ENCODE measurements at places on chromosomes 12 and 14.
A peak's percentile ranks its signal among the peaks of the same experiment; 100 is the strongest.

DNA sequence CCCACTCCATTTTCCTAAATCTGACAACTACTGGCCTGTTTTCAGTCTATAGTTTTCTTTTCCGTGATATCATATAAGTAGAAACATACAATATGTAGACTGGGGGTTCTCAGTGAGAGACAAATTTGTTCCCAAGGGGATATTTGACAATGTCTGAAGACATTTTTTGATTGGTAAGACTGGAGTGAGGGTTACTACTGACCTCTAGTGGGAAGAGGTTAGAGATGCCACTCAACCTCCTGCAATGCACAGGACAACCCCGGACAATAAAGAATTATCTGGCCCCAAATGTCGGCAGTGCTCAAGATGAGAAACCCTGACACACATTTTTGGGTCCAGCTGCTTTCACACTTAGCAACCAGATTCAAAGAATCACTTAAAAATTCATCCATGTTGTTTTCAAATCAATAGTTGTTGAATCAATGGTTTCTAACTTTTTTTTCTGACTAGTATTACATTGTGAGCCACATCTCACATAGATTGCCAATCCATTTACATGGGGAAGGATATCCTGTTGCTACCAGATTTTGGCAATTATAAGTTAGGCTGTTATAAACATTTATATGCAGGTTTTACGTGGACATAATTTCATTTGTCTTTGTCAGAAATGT lies 307.1 kb downstream of the RPL10L start:
- DNase-seq: peak; percentile 54

DNA sequence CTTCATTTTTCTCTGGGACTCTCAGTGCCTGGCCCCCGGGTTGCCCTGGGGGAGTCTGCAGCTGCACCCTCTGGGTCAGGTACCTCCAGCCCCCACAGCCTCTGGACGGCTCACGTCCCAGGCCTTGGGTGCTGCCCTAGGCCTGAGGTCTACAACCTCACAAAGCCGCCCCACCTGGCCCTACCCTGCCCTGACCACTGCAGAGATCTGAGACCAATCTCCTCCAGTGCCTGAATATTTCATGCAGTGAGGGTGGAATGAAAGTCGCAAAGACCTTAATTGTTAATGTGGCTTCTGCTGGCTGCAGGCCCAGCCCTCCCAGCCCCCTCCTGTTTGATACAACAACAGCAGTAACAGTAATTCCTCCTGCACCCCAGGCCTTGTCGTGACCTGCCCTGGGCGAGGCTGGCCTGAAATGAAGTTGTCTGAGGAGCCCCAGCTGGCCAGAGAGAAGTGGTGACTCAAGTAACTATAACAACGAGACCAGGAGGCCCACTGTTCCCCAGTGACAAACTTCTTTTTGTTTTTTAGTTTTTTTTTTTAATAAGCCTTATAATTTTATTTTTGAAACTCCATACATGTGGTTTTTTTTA lies 8.8 kb upstream of the CCDC85C start:
- no peak for DNase-seq

DNA sequence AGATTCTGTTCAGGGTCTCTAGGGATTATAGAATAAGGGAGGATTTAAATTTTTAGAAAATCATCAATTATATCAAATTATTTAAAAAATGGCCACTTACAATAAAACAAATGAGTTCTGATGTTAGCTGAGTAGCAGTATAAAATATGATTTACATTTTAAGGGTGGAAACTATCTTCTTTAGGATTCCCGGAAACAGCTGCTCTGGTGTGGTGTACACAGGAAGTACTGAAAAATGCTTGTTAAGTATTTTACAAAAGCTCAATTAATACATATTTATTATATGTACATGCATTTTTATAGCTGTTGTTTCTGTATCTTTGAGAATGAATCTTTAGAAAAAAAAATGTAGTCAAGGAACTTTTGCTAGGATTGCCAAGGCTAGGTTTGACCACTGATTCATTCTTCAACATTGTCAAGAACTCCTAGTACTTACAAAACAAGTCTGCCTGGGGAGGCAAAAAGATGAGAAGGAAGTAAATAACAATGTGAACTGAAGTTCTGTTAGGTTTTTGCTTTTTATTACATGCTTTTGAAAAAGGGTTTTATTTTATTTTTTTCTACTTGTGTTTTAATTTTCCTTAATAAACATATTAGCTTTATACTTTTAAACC lies 48.0 kb downstream of the ARF6 start:
- DNase-seq: no peak

GRCh38 chr12:9699269-9699897 lies 29.9 kb downstream of the CLEC2D start:
- DNase-seq: no peak

- DNase-seq: no peak
Measured at GRCh38 chr12:20142316-20142715, 226.0 kb upstream of the PDE3A start.

DNA sequence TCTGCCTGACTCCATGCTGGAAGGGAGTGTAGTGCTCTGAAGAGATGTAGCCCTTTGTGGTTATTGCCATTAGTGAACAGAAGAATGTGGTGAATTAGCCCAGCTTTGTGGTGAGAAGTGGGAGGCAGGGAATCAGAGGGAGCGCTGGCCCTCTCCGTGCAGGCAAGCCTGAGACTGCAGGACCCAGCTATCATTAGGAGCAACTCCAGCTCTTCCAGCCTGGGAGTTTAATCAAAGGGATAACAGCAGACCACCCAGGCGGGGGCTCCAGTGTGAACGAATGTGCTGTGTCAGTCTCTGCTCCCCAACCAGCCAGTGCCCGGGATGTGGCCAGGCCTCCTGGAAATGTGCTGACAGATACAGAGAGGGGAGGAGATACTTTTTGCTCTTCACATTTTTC lies 142.7 kb downstream of the TTLL5 start:
- no peak for DNase-seq
